ENCODE measurements at places on chromosomes 7 and 10. TPM values are rescaled to one million over a fixed set of nuclear protein-coding genes. Genes with fewer than 3 reads are reported as not detected.

Gene GCK
- 1.0 TPM for total RNA-seq

- no peaks in the 10 kb centered on the region for H3K27me3 ChIP-seq
- H3K27ac ChIP-seq: no peak overlapping the region
- peaks cover 11% of the 10 kb centered on the region for H3K4me1 ChIP-seq
- no peaks in the 10 kb centered on the region for H3K36me3 ChIP-seq
Measured at GRCh38 chr7:21942955-21943354, 2.7 kb downstream of the CDCA7L start.

- no peaks in the 10 kb centered on the region for H3K4me1 ChIP-seq
- peaks cover 64% of the 10 kb centered on the region for H3K27me3 ChIP-seq
- no peak overlapping the region for H3K4me3 ChIP-seq
Measured at GRCh38 chr7:1227071-1227804, 5.4 kb upstream of the UNCX start.

GRCh38 chr10:24777196-24777595, 53.5 kb upstream of the ARHGAP21 start:
- no peaks in the 10 kb centered on the region for H3K4me1 ChIP-seq
- H3K4me3 ChIP-seq: no peak overlapping the region
- no peaks in the 10 kb centered on the region for H3K27me3 ChIP-seq
- H3K36me3 ChIP-seq: no peaks in the 10 kb centered on the region
- no peak overlapping the region for H3K27ac ChIP-seq

DNA sequence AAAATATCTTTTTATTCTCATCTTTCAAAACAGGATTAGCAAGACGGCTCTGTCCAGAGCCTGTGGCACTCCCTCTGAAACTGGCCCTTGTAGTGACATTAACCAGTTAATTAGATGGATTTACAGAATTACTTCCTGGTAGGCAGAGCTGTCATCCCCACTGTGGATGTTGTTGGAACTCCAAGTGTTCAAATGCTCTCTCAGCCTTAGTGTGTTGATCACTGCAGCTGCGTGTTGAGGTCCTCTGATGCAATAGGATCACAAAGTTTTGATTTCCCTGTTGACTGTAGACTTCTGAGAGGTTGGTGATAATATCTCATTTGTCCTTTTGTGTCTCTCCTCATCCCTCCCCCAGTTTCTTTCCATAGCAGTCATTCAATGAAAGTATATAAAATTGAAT, 117.3 kb upstream of the CDK6 start:
- no peak overlapping the region for H3K4me3 ChIP-seq
- no peak overlapping the region for H3K27ac ChIP-seq
- no peaks in the 10 kb centered on the region for H3K36me3 ChIP-seq

Gene MSMB
- not detected for total RNA-seq

GRCh38 chr7:47342296-47343060, 239.4 kb downstream of the TNS3 start:
- H3K27ac ChIP-seq: no peak overlapping the region
- no peaks in the 10 kb centered on the region for H3K27me3 ChIP-seq
- no peak overlapping the region for H3K4me3 ChIP-seq
- no peaks in the 10 kb centered on the region for H3K36me3 ChIP-seq
- H3K4me1 ChIP-seq: no peaks in the 10 kb centered on the region

- no peaks in the 10 kb centered on the region for H3K36me3 ChIP-seq
- no peaks in the 10 kb centered on the region for H3K27me3 ChIP-seq
- no peak overlapping the region for H3K27ac ChIP-seq
- peaks cover 8% of the 10 kb centered on the region for H3K4me1 ChIP-seq
- DNase-seq: no peak
Measured at GRCh38 chr10:71801361-71801760, 28.0 kb upstream of the VSIR start.

Gene CACNB2
- not detected for total RNA-seq

DNA sequence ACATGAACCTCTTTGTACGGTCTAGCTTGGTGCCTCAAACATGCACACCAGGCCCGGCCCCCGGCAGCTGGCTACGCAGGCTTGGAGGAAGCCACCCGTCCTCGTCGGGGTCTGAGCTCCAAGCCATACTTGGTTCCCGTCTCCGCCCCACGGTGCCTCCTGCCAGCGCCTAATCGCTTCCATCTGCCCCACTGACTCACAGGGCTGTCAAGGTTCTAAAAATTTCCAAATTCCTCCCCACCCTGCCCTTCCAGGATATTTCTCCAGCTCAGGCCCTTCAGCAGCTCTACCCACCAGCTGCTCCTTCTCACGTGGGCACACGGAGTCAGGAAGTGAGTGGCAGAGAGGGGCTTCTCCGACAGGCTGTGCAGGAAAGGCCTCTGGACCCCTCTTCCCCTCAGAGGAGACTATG, 38.8 kb downstream of the TMEM270 start:
- no peak overlapping the region for H3K27ac ChIP-seq
- no peaks in the 10 kb centered on the region for H3K27me3 ChIP-seq
- no peaks in the 10 kb centered on the region for H3K4me1 ChIP-seq
- H3K36me3 ChIP-seq: no peaks in the 10 kb centered on the region

Gene SORBS1
- 1.7 TPM for total RNA-seq

- DNase-seq: peak; percentile 15
- no peak overlapping the region for H3K4me3 ChIP-seq
- no peak overlapping the region for H3K27ac ChIP-seq
- no peaks in the 10 kb centered on the region for H3K36me3 ChIP-seq
- H3K27me3 ChIP-seq: no peaks in the 10 kb centered on the region
Measured at GRCh38 chr7:105429746-105430612, 41.3 kb upstream of the SRPK2 start.

- H3K4me3 ChIP-seq: no peak overlapping the region
- H3K27me3 ChIP-seq: peaks cover 21% of the 10 kb centered on the region
- H3K36me3 ChIP-seq: no peaks in the 10 kb centered on the region
- DNase-seq: no peak
- H3K4me1 ChIP-seq: peaks cover 21% of the 10 kb centered on the region
Measured at GRCh38 chr7:108459922-108460551, 3.8 kb upstream of the NRCAM start.

GRCh38 chr10:125160856-125161706, 718 bp upstream of the CTBP2 start:
- no peaks in the 10 kb centered on the region for H3K27me3 ChIP-seq
- H3K4me1 ChIP-seq: peaks cover 5% of the 10 kb centered on the region
- H3K27ac ChIP-seq: no peak overlapping the region

GRCh38 chr10:33731322-33731721, 396.9 kb upstream of the NRP1 start:
- no peaks in the 10 kb centered on the region for H3K36me3 ChIP-seq
- no peaks in the 10 kb centered on the region for H3K27me3 ChIP-seq
- no peak overlapping the region for H3K27ac ChIP-seq
- no peak overlapping the region for H3K4me3 ChIP-seq

- H3K36me3 ChIP-seq: no peaks in the 10 kb centered on the region
- no peak overlapping the region for H3K27ac ChIP-seq
- no peaks in the 10 kb centered on the region for H3K27me3 ChIP-seq
- peaks cover 31% of the 10 kb centered on the region for H3K4me1 ChIP-seq
- H3K4me3 ChIP-seq: no peak overlapping the region
Measured at GRCh38 chr10:88095223-88095721, 231.8 kb downstream of the PTEN start.

- no peak overlapping the region for H3K4me3 ChIP-seq
- DNase-seq: no peak
- H3K36me3 ChIP-seq: no peaks in the 10 kb centered on the region
- H3K4me1 ChIP-seq: no peaks in the 10 kb centered on the region
- no peak overlapping the region for H3K27ac ChIP-seq
Measured at GRCh38 chr7:91347290-91347689, 83.1 kb downstream of the FZD1 start.

DNA sequence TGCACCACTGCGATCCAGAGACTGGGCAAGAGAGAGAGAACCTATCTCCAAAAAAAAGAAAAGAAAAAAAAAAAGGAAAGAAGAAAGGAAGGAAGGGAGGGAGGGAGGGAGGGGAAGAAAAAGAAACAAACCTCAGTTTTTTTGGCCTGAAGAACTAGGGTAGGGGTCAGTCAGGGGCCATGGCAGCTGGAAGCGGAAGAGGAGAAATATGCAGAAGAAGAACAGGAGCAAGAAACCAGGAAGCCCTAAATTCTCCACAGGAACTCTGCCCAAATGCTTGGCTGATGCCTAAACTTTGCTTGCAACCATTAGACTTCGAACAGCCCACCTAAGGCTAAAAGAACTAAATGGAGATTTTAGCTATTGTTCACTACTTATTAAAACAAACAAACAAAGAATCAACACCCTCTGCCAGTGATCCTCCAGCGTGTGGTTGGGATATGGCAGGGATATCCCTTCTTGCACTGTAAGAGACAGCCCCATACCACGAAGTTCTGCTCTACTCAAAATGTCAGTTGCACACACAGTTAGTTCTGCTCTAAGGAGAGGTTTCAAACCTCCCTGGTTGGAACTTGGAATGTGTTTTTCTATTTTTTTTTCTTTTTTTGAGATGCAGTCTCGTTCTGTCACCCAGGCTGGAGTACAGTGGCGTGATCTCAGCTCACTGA, 139.5 kb downstream of the FAM107B start:
- H3K4me1 ChIP-seq: no peaks in the 10 kb centered on the region
- no peak for DNase-seq
- no peaks in the 10 kb centered on the region for H3K27me3 ChIP-seq
- no peak overlapping the region for H3K27ac ChIP-seq
- no peak overlapping the region for H3K4me3 ChIP-seq

GRCh38 chr10:110006358-110007160, 1.2 kb upstream of the ADD3 start:
- no peaks in the 10 kb centered on the region for H3K27me3 ChIP-seq
- peak overlapping the region; percentile 51 for H3K4me3 ChIP-seq
- peaks cover 18% of the 10 kb centered on the region for H3K4me1 ChIP-seq
- DNase-seq: no peak
- peak overlapping the region; percentile 33 for H3K27ac ChIP-seq

GRCh38 chr7:121379930-121380329, 16.2 kb downstream of the FAM3C start:
- no peaks in the 10 kb centered on the region for H3K36me3 ChIP-seq
- peaks cover 16% of the 10 kb centered on the region for H3K4me1 ChIP-seq
- no peak overlapping the region for H3K4me3 ChIP-seq
- DNase-seq: no peak

DNA sequence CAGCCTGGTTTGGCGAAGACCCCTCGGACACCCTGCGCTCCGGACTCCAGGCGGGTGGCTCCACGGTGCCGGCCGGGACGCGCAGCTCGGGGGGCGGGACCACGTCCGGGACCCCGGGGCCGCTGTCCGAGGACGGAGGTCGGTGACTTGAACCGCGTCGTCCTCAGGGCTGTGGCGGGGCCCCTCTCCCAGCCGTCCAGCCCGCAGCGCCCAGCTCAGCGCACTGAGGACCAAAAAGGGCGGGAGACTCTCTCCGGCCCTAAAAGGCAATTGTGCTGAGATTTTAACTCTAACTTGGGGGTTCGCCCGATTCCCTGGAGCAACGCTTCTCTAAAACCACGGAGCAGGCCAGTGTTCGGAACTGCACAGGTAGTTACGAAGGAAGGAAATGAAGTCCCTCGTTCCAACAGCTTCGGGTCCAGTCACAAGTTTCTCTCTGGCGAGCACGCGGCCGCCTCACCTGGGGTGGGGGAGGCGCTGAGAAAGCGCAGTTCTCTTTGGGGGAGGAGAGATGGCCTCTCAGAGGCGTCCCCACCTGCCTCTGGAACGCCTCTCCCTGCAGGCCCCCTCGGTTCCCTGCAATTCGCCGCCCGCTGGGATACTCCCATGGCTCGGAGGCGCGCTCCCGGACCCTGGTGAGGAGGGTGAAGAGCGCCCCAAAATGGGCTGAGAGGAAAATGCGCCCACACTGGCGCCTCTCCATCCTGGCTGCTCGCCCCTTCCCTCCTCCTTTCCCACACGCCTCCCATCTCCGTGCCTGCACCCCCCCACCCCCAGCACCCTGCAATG, 352.7 kb downstream of the DNAJB6 start:
- H3K27ac ChIP-seq: no peak overlapping the region
- no peaks in the 10 kb centered on the region for H3K36me3 ChIP-seq
- H3K27me3 ChIP-seq: peaks cover 35% of the 10 kb centered on the region
- DNase-seq: peak; percentile 30

GRCh38 chr7:43565786-43566185, 17.1 kb upstream of the STK17A start:
- no peak overlapping the region for H3K27ac ChIP-seq
- H3K27me3 ChIP-seq: no peaks in the 10 kb centered on the region
- DNase-seq: no peak
- H3K36me3 ChIP-seq: no peaks in the 10 kb centered on the region
- no peak overlapping the region for H3K4me3 ChIP-seq

DNA sequence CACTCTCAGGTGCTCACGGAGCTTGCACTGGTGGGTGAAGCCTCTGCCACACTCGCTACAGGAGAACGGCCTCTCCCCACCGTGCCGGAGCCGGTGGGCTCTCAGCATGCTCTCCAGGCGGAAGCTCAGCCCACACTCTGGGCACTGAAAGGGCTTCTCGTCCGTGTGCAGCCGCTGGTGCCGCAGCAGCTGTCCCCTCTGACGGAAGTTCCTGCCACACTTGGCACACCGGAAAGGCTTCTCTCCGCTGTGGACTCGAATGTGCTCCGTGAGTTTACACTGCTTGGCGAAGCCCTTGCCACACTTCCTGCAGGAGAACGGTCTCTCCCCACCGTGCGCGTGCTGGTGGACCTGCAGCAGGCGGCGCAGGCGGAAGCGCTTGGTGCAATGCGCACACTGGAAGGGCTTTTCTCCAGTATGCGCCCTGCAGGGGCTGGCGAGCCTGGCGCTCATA, 19.3 kb downstream of the ZNF786 start:
- peaks cover 24% of the 10 kb centered on the region for H3K36me3 ChIP-seq
- no peak overlapping the region for H3K4me3 ChIP-seq
- DNase-seq: no peak

Gene TIAL1
- total RNA-seq: 207 TPM
